Neural crest cell (in vitro differentiated cells): ENCODE measurements at places on chromosomes 2 and 18.

- DNase-seq, result no peak
Observed at GRCh38 chr2:75598589-75599155, 37.9 kb upstream of the EVA1A start.

GRCh38 chr2:209687323-209687969, 84.2 kb upstream of the UNC80 start:
- no peak for DNase-seq

DNA sequence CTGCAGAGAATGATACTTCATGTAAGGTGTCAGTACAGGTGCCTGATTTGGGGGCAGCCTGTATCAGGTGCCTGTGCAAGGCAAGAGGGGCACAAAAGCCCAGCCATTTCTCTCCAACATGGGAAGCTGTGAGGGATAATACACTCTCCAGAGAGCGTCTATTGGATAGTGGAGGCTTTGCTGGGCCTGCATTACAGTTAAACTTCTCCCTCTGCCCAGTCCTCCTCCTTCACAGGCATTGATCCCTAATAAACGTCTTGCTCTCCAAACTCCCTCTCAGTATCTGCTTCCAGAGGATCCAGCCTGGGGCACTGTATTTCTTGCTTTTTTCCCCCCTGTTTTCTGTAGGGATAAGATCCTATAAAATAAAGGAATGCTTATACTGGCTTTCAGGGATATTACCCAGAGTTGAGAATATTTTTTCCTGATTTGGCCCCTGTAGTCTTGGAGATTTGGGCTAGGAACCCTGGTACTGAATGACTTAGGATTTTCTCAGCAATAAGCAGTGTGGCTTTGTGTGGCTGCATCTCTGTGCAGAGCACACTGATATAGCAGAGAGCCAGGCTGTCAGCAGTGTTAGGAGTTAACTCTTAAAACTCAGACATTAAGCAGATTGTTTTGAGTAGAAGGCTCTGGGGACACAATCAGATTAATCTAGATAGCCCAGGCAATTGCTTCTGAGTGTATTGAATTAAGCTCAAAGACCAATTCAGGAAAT, 330.6 kb downstream of the CYRIA start:
- DNase-seq, result no peak

DNA sequence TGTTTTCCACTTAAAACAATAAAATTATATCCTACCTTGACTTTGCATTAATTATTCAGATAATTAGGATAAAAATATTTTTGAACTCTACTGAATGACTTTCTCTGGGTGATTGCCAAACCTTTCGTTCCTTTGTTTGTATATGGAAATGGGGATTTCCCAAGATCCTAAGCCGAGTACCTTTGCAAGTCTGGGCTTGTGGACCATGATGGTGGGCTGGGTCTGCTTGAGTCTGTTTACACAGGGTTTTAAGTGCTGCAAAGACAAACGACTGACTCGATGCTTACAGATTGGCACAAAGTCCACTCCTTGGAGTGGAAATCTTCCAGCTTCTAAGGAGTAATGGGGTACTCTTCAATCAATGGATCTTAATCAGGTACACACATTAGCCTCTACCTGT, 659.5 kb downstream of the TSN start:
- no peak for DNase-seq

- no peak for DNase-seq
Observed at GRCh38 chr18:59659508-59660170, 37.6 kb downstream of the CCBE1 start.

DNA sequence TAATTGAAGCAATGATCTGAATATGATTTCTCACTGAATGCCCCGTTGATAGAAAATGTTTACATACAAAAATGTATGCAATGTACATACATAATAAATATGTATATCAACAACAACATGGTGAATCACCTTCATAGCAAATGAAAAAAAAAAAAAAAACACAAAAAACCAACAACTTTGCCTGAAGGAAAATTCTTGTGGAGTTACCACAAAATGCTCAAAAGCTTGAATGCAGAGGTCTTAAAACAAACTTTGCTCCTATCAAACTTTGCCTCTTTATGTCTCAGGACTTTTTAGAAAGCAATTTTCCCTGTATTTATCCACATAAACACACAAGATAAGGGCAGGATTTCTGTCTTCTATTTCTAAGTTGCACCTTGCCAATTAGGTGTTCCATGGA, 92.9 kb upstream of the SIX2 start:
- DNase-seq, result no peak

- no peak for DNase-seq
Observed at GRCh38 chr2:52314231-52314630, 1282.3 kb upstream of the NRXN1 start.

- DNase-seq, result no peak
Observed at GRCh38 chr2:150133623-150134022, 353.8 kb downstream of the RND3 start.

GRCh38 chr2:201152999-201153815, 29.7 kb upstream of the CASP10 start:
- no peak for DNase-seq

DNA sequence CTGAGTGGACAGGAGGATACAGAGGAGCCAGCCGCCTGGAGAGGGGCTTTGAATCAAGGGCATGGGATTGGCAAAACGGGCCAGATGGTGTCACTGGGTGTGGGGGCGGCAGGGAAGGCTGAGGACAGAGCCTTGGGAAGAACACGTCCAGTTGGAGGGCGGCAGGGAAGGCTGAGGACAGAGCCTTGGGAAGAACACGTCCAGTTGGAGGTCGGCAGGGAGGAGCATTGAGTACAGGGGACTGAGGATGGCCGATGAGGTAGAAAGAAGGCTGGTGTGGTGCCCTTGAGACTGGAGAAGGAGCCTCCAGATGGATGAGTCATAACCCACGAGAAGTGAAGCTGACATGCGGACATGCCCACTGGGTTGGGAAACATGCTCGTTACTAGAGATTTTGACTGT, 4.5 kb downstream of the HES6 start:
- no peak for DNase-seq

DNA sequence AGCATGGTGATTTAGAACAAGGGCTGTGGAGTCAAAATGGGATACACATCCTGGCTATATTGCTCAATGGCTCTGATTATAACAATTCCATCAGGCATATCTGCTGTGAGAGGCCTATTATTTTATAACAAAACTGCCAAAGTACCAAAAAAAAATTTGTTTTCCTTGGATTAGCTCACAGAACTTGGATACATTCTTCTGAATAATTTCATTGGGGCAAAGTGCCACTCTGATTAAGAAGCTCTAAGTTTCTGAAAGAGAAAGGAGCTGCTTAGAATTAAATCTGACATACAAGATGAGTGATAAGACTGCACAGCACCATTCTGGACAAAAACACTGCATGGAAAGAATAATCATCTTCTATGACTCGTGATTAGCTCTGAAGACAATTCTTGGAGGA, 85.7 kb downstream of the SMC6 start:
- DNase-seq, result no peak

- DNase-seq, result no peak
Observed at GRCh38 chr2:234879671-234880455, 72.0 kb upstream of the SH3BP4 start.

GRCh38 chr18:78939105-78939504, 40.5 kb upstream of the SALL3 start:
- no peak for DNase-seq

GRCh38 chr2:40489678-40489960, 37.7 kb upstream of the SLC8A1 start:
- DNase-seq, result no peak

- DNase-seq, result no peak
Observed at GRCh38 chr2:152513681-152514080, 178.7 kb downstream of the FMNL2 start.

- no peak for DNase-seq
Observed at GRCh38 chr2:80858965-80859364, 554.4 kb upstream of the LRRTM1 start.

- DNase-seq, result peak; percentile 4
Observed at GRCh38 chr2:6866275-6866671, 566 bp upstream of the CMPK2 start.

DNA sequence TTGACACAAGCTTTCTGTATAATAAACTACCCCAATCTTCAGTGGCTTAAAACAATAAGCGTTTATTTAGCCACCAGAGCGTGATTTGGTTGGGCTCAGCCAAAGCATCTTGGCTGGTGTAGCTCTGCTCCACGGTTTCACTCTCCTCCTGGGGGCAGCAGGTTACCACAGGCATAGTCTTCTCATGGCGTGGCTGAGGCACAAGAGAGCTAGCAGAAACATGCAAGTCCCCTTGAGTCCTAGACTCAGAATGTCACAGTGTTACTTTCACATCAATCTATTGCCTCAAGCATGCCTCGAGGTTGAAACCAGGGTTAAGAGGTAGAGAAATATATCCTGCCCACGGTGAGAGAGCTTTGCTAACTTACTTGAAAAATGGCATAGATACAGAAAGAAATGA, 19.9 kb upstream of the SLC9A2 start:
- no peak for DNase-seq

GRCh38 chr18:58117786-58118403, 73.9 kb downstream of the NEDD4L start:
- no peak for DNase-seq

- no peak for DNase-seq
Observed at GRCh38 chr2:227848586-227848985, 22.8 kb upstream of the DAW1 start.

GRCh38 chr2:810397-810796, 133.2 kb upstream of the TMEM18 start:
- DNase-seq, result no peak

DNA sequence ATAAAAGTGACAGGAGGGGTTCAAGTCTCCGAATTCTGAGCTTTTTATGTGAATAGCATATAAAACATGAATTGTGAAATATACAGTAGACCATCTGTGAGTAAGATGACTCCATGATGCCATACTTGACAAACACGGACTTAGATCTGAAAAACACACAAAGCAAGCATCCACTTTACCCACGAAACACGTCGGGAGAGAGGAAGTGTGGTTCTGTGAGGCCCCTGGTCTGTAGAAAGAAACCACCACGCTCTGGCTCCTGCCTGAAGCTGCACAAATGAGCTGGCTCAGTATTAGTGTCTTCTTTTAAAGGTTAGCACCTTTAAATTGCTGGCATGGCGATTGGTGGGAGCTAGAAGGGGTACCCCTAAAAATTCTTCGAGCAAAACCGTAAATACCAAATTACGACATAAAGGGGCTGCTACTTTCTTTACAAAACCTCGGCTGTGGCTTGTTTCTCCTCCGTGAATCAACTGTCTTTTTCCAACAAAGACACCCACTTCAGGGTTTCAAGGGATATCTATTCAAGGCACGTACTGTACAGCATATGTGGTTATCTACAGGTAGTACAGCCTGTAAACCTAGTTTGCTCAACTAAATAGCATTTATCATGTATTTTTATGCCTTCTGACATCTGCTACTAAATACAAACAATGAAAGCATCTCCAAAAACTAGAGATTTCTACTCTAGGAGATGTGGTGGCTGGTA, 70.9 kb downstream of the AFF3 start:
- no peak for DNase-seq

DNA sequence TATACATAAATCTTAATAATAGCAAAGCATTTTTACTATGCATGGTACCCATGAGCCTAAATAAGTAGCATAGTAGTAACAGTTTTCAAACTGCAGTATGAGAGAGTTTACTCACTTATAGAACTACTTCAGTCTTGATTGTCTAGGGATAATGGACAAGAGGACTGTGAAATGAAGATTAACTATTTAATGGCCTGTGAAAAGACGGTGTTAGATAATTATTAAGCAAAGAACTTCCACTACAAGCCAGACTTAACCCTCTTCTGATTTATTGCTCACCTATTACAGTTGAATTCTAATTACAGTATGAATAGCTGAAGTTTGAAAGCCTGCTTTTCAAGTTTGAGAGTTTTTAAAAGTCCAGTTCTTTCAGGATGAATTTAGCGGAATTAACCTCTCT, 18.9 kb downstream of the PIK3C3 start:
- no peak for DNase-seq

DNA sequence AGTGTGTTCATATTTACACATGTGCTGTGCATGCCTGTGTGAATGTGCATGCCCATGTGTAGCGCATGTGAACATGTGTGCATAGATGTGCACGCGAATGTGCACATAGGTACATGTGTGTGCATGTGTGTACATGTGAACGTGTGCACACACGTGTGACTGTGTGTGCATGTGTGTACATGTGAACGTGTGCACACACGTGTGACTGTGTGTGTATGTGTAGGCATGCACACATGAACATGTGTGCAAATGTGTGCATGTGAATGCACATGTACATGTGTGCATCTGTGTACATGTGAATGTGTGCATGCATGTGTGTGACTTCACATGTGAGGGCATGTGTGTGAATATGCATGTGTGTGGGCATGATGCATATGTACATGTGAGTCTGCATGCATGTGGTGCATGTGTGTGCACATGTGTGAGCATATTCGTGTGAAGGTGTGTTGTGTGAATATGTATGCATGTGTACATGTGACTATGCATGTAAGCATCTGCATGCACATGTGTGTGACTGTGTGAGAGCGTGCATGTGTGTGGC, 122.4 kb downstream of the PTGR3 start:
- DNase-seq, result no peak

GRCh38 chr2:168424112-168424951, 31.7 kb upstream of the CERS6 start:
- DNase-seq, result no peak

DNA sequence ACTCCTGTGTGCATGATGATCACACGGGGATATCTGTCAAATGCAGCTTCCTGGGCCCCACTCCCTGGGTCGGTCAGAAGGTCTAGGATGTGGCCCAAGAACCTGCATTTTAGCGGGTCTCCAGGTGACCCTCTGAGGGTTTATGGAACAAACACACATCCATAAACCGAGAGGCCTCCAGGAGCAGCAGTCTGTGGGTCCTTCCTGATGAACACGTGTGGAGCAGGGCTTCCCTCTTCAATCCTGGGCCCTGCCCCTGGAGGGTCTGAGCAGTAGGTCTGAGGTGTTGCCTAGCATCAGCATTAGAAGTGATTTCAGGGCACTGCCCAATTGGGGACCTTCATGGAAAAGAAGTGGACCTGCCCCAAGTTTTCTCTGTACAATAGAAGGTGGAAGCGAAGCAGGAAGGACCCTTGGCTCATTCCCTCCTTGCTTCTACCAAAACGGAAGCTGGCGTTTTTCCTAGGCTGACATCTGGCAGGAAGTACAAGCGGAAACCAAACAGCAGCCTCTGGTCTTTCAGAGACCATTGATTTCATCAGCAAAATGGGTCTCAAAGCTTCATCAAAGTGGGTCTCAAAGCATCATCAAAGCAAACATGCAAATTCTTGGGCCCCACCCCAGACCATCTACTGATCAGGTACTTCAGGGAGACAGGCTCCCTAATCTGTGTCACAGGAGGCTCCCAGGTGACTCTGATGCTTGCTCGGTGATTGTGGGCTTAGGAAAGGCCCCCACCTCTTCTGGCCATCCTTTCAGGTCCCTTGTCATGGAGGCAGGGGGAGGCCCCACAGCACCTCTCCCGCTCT, 30.7 kb downstream of the INO80C start:
- DNase-seq, result no peak

DNA sequence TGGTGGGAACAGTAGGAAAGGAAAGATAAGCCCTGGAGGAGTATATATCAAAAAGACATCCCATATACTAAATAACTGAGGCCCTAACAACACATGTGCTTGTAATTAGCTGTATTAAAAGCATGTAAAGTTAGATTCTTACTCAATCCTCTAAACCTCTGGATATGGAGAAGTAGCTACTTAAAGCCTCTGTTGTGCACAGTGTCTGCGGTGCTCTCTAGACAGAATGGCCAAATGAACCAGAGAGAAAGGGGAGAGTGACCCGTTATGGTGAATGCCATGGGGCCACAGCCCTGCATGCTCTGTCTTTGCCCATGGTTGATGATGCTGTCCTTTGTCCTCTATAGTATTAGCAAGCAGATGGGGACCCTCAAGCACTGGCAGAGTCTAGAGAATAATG, 104.4 kb upstream of the SLC8A1 start:
- DNase-seq, result no peak

- no peak for DNase-seq
Observed at GRCh38 chr2:3405876-3406275, 26.4 kb downstream of the TRAPPC12 start.
